Stimulated activated CD4-positive, alpha-beta T cell treated with anti-CD3 and anti-CD28 coated beads, Interleukin-2, amount 100 ng/mL, for 48 hours (primary cell): ENCODE measurements at places on chromosomes 7 and 10.

- DNase-seq, result no peak
Measured at GRCh38 chr10:70145166-70145665, 1.3 kb downstream of the TYSND1 start.

- no peak for DNase-seq
Measured at GRCh38 chr10:27470885-27471284, 33.2 kb upstream of the RAB18 start.

- DNase-seq, result no peak
Measured at GRCh38 chr10:6399231-6399741, 180.8 kb downstream of the PRKCQ start.

DNA sequence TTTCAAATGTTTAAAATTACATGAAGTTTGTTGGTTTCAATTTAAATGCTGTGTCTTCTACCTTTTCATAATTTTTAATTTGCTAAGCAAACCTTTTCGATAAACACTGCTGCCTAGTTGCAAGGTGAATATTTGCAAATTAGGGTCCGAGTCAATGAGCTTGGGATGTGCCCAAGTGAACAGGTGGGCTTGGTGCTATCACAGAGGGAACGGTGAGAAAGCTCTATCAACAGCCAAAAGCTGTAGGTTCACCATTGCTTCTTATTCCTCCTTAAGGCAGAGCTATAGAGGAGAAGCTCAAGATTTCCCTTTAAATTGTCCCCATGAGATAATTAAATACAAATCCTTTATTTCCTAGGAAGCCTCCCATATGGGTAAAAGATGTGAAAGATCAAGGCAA, 245.3 kb upstream of the CELF2 start:
- no peak for DNase-seq

DNA sequence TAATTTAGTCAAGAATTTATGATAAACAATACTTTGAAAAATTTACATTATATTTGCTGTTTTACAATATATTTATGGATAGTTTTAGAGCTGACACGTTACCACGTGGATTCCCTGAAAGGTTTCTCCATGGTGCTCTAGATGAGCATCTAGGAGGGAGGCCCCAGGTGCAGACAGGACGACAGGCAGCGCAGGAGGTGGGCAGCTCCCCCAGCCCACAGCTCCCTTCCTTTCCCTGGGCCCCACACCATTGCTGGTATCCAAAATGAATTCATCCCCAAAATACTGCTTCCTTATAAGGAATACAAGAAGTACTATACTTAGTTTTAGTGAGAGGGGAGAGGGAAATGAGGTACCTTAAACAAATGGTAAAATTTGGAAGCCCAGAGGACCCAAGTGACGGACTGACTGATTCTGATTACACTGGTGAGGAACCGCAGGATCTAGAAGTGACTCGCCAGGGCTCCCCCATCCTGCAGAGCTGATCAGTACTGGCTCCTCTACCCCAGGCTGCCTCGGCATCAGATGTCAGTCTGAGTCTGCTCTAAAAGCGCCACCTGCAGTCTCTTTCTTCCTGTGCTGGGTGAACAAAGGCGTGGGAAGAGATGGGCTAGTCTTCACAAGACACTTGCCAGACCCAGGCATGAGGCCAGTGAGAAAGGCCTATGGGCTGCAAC, 89.2 kb downstream of the DLG5 start:
- DNase-seq, result peak; percentile 56

DNA sequence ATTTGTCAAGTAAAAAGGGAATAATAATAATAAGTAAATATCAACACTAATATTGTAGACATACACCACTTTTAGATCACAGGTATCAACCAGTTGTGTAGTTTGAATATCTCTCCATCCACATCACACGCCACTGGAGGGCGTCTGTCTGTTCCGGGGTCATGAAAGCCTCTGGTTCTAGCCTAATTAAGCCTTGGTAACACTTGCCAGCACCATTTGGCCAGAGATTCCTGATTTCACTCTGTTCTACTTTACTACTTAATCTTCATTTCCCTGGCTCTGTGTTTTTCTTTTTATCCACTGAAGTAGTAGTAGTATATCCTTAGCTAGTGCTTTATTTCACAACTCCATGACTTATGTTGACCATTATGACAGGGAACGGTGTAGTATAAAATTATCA, 285.6 kb upstream of the POM121L12 start:
- no peak for DNase-seq

DNA sequence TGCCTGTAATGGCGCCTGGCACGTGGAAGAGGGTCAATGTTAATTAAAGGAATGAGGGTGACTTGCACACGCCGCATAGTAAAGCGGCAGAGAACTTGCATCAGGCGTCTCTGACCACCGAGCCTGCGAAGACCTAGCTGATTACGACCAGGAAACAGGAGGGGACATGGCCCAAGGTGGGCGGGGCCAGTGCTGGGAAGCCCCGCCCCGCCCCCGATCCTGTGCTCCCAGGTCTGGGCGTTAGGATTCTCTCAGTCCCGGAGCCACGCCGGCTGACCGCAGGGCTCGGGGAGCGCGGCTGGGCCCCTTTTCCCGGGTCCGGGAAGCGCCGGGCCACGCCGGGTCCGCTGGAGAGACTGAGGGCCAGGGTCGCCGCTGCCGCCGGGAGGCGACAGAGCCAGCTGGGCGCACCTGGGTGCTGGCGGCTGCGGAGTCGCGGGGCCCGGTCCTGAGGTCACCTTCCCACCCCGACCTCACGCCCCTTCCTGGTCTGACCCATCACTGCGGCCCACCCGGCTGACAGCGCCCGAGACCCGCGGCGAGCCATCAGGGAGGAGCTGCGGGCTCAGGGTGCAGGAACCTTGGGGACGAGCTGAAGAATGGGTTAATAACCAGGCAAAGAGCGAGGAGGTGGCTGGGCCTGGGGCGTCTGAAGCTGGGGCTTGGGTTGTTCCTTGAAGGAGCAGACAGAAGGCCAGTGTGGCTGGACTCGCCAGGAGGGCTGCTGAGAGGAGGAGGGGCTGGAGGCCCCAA, 23.0 kb upstream of the GRID1 start:
- DNase-seq, result no peak

GRCh38 chr10:46514431-46514861, 42.0 kb downstream of the GPRIN2 start:
- DNase-seq, result no peak

- no peak for DNase-seq
Measured at GRCh38 chr10:48507933-48508790, 96.7 kb downstream of the ARHGAP22 start.

- no peak for DNase-seq
Measured at GRCh38 chr10:129057856-129058663, 409.0 kb upstream of the MGMT start.
